ENCODE measurements at places on chromosomes 6 and 20. TPM values are rescaled to one million over a fixed set of nuclear protein-coding genes. Genes with fewer than 3 reads are reported as not detected.
A peak's percentile ranks its signal among the peaks of the same experiment; 100 is the strongest.

Gene ALDH5A1
- 29.3 TPM for total RNA-seq

Gene BPI
- 0.21 TPM for total RNA-seq

Gene TUBB1
- total RNA-seq: 0.18 TPM

Gene SLC22A1
- 0.29 TPM for total RNA-seq

Gene CNBD2
- 2.4 TPM for total RNA-seq

Gene CARMIL1
- total RNA-seq: 10.3 TPM

Gene TNFAIP3
- 33.3 TPM for total RNA-seq

Gene DPPA5
- not detected for total RNA-seq

Gene SAMD3
- total RNA-seq: not detected

Gene C6orf132
- 2.1 TPM for total RNA-seq

Gene CD93
- total RNA-seq: 85.0 TPM

Gene MRAP2
- not detected for total RNA-seq

DNA sequence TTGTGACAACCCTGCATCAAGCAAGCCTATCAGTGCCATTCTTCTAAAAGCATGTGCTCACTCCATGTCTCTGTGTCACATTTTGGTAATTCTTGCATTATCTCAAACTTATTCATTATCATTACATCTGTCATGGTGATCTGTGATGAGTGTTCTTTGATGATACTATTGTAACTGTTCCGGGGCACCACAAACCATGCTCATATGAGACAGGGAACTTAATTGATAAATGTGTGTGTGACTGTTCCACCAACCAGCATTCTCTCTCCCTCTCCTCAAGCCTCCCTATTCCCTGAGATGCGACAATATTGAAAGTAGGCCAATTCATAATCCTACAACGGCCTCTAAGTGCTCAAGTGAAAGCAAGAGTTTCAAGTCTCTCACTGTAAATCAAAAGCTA lies 4.0 kb downstream of the HUS1B start:
- no peak overlapping the region for H3K4me3 ChIP-seq
- H3K4me1 ChIP-seq: peaks cover 6% of the 10 kb centered on the region
- H3K27ac ChIP-seq: no peak overlapping the region
- H3K27me3 ChIP-seq: no peaks in the 10 kb centered on the region
- peaks cover 9% of the 10 kb centered on the region for H3K36me3 ChIP-seq
- no peak for DNase-seq

DNA sequence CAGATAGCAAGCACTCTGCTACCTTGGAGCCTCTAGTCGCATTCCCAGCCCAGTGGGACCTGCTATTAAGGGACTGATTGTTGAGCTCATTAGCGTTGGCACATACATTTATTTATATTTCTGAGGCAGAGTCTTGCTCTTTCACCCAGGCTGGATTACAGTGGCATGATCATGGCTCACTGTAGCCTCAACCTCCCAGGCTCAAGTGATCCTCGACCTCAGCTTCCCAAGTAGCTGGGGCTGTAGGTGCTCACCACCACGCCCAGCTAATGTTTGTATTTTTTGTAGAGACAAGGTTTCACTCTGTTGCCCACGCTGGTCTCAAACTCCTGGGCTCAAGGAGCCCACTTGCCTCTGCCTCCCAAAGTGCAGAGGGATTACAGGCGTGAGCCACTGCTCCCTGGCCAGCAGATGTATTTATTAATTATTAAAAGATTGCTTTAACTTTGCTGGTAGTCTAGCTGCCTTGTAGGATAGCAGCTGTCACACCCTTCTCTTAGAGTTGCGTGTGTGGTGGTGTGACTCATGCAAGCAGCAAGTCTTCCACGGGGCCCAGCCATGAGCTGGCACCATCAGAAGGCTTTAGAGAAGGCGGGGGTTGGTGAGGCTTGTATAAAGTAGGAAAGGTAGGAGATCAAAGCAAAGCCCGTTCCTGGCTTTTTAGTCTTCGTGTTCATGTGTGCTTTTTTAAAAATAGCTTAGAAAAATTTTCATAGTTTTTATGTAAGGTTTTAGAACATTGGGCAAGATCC lies 16.5 kb downstream of the ACTR5 start:
- DNase-seq: no peak
- no peak overlapping the region for H3K4me3 ChIP-seq
- no peaks in the 10 kb centered on the region for H3K4me1 ChIP-seq
- no peaks in the 10 kb centered on the region for H3K27me3 ChIP-seq
- peaks cover 100% of the 10 kb centered on the region for H3K36me3 ChIP-seq
- H3K27ac ChIP-seq: no peak overlapping the region

GRCh38 chr6:7062451-7063162 lies 45.2 kb upstream of the RREB1 start:
- H3K4me3 ChIP-seq: no peak overlapping the region
- H3K27ac ChIP-seq: no peak overlapping the region
- H3K36me3 ChIP-seq: no peaks in the 10 kb centered on the region
- no peak for DNase-seq
- H3K4me1 ChIP-seq: no peaks in the 10 kb centered on the region
- H3K27me3 ChIP-seq: no peaks in the 10 kb centered on the region

GRCh38 chr6:54244430-54244829 lies 63.8 kb upstream of the TINAG start:
- H3K4me3 ChIP-seq: no peak overlapping the region
- H3K27ac ChIP-seq: no peak overlapping the region
- H3K36me3 ChIP-seq: no peaks in the 10 kb centered on the region
- H3K27me3 ChIP-seq: no peaks in the 10 kb centered on the region
- no peaks in the 10 kb centered on the region for H3K4me1 ChIP-seq
- no peak for DNase-seq

DNA sequence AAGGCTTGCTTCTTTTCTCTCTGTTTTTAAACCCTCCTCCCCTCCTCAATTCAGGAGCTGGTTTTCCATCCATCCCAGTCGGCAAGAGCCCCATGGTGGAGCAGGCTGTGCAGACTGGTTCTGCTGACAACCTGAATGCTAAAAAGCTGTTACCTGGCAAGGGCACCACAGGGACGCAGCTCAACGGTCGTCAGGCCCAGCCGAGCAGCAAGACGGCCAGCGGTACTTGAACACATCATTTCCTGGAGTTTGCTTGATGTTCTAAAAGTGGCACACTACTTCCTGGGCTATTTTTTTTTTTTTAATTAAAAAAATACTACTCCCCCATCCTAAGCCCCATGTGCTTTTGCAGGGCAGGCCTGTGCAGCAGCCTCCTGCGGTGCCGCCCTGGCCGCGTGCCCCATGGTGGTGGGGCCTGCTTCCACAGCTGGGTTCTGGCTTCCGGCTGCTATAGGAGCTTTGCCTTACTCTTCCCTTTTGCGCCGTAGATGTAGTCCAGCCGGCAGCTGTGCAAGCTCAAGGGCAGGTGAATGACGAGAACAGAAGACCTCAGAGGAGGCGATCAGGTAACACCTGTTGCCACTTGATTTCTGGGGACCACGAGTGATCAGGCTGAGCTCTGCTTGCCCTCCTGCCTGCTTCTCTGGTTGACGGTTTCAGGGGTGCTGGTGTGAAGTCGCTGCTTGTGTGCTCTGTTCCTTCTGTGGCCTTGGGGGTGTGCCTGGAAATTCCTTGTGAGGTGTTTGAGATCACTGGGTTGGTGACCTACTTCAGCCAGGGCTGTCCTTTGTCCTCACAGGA lies 7.7 kb downstream of the LSM14B start:
- H3K36me3 ChIP-seq: peaks cover 100% of the 10 kb centered on the region
- no peaks in the 10 kb centered on the region for H3K27me3 ChIP-seq
- H3K4me1 ChIP-seq: peaks cover 53% of the 10 kb centered on the region
- no peak overlapping the region for H3K4me3 ChIP-seq

- H3K4me3 ChIP-seq: no peak overlapping the region
- peak overlapping the region; percentile 87 for H3K27ac ChIP-seq
- H3K36me3 ChIP-seq: no peaks in the 10 kb centered on the region
- no peaks in the 10 kb centered on the region for H3K27me3 ChIP-seq
Observed at GRCh38 chr6:44057931-44058616, 69.2 kb downstream of the MRPL14 start.

- H3K36me3 ChIP-seq: no peaks in the 10 kb centered on the region
- H3K4me3 ChIP-seq: no peak overlapping the region
- H3K27ac ChIP-seq: no peak overlapping the region
- H3K27me3 ChIP-seq: no peaks in the 10 kb centered on the region
- no peak for DNase-seq
Observed at GRCh38 chr6:14645841-14646240, 528.3 kb downstream of the CD83 start.

DNA sequence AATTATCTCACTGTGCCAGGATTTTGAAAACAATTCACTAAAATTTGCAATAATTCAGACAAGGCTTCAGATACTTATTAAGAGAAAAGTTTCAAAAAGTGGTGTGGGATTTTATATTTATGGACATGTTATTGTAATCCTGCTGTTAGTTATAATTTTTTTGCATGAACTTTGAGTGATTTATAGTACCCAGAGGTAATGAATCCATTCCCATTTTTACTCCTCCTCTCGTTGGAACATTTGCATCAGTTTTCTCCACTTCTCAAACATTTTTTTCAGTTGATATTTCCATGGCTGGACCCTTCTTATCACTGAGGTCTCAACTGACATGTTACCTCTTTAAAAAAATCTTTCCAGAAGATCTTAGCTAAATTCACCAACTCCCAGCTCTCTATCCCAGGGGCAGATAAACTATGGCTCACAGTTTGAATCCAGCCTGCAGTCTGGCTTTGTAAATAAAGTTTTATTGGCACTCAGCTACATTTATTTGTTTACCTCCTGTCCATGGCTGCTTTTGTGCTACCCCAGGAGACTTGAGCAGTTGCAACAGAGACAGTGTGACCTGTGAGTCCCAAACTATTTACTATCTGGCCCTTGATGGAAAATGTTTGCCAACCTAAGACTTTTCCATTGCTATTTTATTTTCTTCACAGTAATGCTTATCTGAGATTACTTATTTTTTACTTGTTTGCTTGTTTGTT lies 83.4 kb downstream of the TSHZ2 start:
- H3K27me3 ChIP-seq: no peaks in the 10 kb centered on the region
- no peak overlapping the region for H3K27ac ChIP-seq
- no peaks in the 10 kb centered on the region for H3K4me1 ChIP-seq

GRCh38 chr6:101484781-101485180 lies 91.3 kb downstream of the GRIK2 start:
- H3K27ac ChIP-seq: no peak overlapping the region
- DNase-seq: no peak
- H3K36me3 ChIP-seq: no peaks in the 10 kb centered on the region
- no peaks in the 10 kb centered on the region for H3K27me3 ChIP-seq
- H3K4me3 ChIP-seq: no peak overlapping the region

DNA sequence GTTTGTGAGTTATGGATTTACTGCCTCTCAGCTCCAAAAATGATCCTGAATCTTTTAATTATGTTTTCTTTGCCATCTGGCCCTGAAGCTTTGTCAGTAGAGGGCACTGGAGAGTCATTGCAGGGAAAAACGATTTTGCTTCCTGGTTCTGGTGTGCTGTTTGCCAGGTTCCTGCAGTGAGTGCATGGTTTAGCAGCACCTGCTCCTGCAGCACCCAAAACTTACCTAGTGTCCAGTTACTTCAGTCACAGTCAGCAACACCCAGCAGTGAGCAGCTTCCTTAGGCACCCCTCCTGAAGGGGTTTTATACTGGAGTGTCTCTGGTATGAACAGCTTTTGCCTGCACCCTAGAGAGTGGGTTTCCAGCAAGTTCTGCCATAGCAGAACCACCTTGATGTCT lies 6.0 kb upstream of the TRIM26 start:
- no peaks in the 10 kb centered on the region for H3K4me1 ChIP-seq
- H3K4me3 ChIP-seq: no peak overlapping the region
- H3K36me3 ChIP-seq: no peaks in the 10 kb centered on the region
- H3K27me3 ChIP-seq: no peaks in the 10 kb centered on the region

DNA sequence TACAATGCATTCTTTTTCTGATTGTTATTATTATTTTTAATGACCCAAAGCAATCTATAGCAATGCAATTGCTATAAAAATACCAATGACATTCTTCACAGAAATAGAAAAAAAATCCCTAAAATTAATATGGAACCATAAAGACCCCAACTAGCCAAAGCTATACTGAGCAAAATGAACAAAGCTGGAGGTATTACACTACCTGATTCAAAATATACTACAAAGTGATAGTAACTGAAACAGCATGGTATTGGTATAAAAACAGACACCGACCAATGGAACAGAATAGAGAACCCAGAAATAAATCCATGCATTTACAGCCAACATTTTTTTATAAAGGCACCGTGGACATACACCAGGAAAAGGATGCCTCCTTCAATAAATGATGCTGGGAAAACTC lies 60.5 kb upstream of the EEF1A1 start:
- H3K27ac ChIP-seq: peak overlapping the region; percentile 91
- H3K36me3 ChIP-seq: no peaks in the 10 kb centered on the region
- no peak overlapping the region for H3K4me3 ChIP-seq

DNA sequence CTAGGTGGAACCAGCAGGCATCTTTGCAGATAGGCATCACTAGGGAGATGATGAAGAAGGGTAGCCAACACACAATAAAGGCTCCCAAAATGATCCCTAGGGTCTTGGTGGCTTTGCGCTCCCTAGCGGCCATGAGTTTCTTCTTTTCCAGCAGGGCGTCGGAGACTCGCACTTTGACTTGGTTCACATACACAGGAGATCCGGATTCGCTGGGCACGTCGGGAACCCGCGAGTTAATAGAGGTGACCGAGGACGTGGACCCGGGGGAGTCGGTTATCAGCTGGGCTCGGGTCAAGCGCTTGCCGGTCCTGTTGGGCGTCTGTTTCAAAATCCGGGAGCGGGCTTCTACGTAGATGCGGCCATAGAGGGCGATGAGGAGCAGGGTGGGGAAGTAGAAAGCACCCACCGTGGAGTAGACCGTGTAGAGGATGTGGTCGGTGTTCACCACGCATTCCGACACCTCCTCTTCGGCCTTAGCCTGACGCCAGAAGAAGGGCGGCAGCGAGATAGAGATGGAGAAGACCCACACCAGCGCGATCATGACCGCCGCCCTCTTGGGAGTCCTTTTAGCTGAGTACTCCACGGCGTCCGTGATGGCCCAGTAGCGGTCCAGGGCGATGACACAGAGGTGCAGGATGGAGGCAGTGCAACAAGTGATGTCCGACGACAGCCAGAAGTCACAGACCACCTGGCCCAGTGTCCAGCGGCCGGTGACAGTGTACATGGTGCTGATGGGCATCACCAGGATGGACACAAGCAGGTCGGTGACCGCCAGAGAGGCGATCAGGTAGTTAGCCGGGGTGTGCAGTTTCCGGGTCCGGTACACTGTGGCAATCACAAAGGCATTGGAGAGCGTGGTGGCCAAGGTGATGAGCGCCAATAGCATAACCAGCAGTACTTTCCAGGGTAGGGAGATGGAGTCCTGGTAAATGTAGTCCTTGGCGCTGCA lies 658 bp downstream of the HTR1B start:
- no peak overlapping the region for H3K27ac ChIP-seq
- H3K36me3 ChIP-seq: no peaks in the 10 kb centered on the region
- peak overlapping the region; percentile 48 for H3K4me3 ChIP-seq
- DNase-seq: no peak

All from heart right ventricle (tissue), 16 donors.